ENCODE measurements at places on chromosomes 4 and X.
A peak's percentile ranks its signal among the peaks of the same experiment; 100 is the strongest.

- no peak for DNase-seq
These were observed 459 bp downstream of the RBMX2 start for GRCh38 chrX:130402208-130402684.

- DNase-seq: no peak
These were observed 34.2 kb downstream of the ARHGEF9 start for GRCh38 chrX:63750811-63751210.

GRCh38 chrX:12970691-12971202 lies 4.2 kb upstream of the TMSB4X start:
- DNase-seq: peak; percentile 39

DNA sequence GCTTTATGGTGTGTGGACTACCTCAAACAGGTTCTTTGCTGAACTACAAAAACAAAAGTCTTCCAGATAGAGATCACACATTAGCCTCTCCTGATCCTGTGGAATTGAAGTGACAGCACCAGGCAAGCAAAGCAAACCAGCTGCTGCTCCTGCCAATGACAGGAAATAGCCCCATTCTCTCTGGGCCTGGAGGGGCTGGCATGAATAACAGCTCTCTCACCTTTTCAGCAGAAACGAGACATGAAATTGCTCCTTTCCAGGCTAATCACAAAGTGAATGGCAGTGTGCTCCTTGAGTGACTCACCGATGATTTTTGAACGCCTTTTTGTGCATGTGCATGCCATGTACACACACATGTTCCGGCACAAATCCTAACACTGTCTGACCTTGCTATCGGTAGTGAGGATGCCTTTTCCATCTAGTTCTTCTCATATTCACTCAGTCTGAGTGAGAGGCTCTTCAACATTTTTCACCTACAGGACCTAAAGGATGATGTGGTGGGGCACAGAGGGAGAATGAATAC lies 24.4 kb downstream of the MFAP3L start:
- DNase-seq: no peak

DNA sequence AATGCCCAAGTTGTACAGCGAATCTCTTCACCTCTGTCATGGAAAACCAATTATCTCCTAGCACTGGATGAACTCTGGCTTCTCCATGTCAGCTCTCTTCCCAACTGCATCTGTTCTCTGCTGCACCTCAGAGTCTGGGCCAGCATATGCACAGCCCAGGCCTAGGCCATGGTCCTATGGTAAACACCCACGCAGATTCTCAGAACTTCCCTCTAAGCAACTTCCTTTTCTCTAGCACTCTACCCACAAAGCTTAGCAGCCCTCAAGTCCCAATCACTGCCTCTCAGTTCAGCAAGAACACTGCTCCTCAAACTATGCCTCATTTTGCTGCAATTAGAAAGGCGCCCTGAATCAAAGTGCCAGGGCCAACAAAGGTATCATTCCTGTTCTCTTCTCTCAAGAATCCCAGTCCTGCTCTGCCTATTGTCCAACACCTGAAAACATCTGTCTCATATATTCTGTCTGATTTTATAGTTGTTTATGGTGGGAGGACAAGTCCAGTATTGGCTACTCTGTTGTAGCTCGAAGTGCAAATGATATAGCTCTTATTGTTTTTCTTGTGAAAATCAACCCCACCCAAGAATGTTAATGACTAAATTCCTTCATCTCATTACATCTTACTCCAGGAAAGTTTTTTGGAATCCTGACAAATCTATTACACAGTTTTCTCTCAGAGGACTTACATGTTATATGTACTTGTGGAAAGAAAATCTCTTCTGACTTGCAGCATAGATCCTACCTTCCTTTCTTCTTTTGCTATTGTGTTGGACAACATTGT lies 85.4 kb downstream of the DCHS2 start:
- no peak for DNase-seq

GRCh38 chr4:142846729-142847596 lies 862 bp upstream of the INPP4B start:
- DNase-seq: peak; percentile 65

DNA sequence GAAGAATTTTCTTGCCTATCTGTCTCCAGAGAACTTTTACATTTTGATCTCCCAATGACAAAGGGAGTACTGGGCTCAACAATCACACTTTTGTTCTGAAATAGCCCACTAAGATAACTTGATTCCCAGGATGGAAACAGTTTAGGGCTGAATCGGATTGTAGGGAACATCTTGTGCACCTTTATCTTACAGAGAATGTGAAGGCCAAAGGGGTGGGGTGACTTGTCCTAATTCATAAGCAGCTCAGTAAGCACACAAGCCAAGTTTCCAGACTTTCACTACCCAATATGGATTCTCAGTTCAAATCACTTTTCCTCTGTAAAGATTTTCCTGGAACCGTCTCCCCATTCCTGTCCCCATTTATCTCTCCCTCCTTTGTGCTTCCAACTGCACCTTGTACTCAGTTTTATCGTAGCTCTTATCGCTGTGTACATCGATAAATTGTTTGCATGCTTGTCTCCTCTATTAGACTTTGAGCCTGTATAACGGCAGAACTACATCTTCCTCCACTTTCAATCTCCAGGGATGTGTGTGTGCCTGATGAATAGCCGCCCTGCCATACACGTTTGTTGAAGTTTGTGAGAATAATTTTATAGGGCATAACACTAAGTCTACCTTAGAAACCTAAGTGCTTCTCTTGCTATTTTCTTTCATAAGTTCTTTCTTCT lies 77.4 kb downstream of the MBNL3 start:
- no peak for DNase-seq

DNA sequence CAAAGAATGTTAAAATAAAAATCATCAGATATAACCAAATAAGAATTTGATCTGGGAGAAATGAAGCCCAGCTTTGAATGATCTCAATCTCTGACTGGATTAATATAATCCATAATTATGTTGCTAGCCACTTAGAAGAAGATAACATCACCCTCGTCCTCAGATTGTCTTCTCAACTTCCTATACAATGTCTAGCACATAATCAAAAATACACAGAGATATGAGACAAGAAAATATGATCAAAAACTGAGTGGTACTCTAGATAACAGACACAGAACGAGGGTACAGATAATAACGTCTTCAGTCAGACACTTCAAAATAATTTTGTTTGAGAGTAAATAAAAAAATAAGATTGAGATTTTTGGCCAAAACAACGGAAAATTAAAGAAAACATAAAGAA lies 47.1 kb downstream of the EVC2 start:
- no peak for DNase-seq

DNA sequence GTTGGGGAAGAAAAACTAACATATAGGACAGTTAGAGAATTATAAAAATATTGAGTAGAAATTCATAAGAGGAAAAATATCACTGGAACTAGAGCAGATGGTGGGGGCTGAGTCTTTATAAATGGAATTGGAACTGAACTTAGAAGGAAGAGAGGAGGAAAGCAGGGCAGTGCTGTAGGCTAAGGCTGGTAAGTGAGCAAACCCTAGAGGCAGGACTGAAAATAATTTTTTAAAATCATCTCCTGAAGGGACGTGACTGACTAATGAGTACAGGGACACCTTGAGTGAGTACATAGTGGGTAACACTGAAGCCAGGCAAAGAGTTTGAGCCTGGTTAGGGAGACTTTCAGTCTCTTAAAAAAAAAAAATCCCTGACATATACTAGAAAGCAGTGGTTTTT lies 63.3 kb downstream of the GALNT7 start:
- DNase-seq: no peak

GRCh38 chr4:17058536-17058915 lies 160.1 kb upstream of the LDB2 start:
- no peak for DNase-seq

DNA sequence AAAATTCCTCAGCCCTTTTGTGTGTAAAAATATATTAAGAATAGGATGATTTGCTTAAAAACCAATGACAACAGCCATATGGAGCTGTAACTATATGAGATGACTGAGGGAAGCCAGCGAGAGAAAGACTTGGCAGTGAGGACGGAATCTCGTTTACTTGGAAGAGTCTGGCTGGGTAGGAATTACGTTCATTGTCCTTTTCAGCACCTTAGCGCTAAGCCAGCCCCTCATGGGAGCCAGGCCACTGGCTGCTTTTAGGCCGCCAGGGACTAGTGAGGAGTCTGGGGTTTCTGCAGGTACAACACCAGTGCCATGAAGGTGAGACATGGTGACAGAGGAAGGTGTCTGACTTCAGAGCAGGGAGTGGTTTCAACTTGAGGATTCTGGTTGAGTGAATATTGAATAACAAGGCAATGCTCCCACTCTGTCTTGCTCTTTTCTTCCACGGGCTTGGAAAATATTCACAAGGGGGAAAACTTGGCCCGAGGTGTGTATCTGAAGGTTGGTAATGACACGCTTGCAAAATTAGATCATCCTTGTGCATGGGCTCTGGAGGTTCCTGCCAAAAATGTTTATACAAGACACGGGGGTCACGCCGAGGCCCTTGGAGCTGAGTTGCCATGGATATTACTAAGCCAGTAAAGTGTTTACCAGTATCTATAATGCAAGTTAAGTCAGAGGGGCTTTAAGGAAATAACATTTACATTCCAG lies 17.4 kb downstream of the KLF3 start:
- no peak for DNase-seq

Measured in activated CD4-positive, alpha-beta T cell treated with anti-CD3 and anti-CD28 coated beads for 1 hour (primary cell).